HCT116 (cell line): ENCODE measurements at places on chromosomes 11 and 22. TPM values are rescaled to one million over a fixed set of nuclear protein-coding genes. Genes with fewer than 3 reads are reported as not detected.
A peak's percentile ranks its signal among the peaks of the same experiment; 100 is the strongest.

The AP2A2 gene
- 55.5 TPM for total RNA-seq

GRCh38 chr11:12064136-12064953 is 46.0 kb upstream of the MICAL2 start:
- DNase-seq, result no peak

The ARHGAP8 gene
- total RNA-seq, result 67.5 TPM

- no peak for DNase-seq
Observed at GRCh38 chr11:92505689-92506088, 281.1 kb downstream of the FAT3 start.

DNA sequence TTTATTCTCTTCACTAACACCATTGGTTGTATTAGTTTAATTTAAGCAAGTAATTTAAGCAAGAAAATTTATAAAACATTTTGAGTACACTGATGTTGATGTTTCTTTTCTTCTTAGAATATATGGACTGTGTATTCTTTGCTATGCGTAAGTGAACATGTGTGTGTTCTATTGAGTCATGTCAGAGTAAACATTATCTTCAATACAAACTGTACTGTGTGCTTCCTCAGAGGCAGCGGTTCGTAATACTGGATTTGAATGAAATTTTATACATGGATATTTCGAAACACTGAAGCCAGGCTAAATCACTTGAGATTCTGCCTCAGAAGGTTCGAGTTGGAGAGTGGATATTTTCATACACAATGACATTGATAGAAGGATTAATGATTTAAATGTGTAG is 452.6 kb downstream of the LUZP2 start:
- DNase-seq, result no peak

DNA sequence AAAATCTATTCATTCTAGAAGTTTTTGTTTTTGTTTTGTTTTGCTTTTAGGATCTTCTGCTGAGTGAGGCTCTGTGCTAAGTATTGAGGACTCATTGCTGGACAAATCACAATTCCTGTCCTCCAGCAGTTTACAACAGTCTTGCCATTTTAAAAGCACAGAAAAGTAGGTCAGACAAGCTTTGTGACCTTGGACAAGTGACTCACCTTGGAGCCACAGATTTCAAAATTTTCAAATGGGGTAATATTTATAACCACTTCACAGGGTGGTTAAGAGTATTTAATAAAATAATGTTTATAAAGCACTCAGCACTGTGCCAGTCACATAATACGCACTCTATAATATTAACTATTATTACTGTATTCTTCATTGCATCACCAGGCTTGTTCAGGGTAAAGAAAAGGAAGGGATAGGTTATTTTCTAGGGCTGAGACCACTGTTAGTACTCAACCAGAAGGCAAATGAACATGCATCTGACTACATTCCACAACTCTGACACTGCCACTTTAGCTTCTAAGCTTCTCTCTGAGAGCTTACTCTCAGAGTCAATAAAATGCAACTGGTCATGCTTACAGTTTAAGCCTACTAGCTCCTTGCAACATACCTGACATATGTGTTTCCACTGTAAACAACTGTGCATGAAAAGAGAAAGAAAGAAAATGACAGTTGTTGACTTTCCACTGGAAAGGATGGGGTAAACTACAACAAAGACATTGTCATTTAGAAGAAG is 63.2 kb upstream of the FIBIN start:
- no peak for DNase-seq

GRCh38 chr11:83156996-83157593 is at the start of gene PCF11:
TSS of gene PCF11 (plus strand) at chr11:83157131. CDS start at chr11:83157440, 309 bp downstream.
- DNase-seq, result no peak

The A4GALT gene
- total RNA-seq, result 16.0 TPM

DNA sequence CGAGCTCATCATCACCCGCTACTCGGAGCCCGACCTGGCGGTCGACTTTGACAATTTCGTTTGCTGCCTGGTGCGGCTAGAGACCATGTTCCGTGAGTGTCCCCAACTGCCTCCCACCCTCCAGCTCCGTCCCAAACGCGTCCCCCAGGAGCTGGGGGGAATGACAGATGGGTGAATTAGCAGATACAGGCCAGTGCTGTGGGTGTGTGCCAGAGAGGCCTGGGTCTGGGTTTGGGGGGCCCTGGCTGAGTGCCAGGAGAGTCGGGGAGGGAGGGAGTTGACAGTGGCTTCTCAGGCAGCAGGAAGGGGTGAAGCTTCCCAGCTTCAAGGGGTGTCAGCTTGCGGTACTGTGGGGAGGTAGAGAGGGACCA is 28.6 kb downstream of the CAPN1 start:
- DNase-seq, result no peak

DNA sequence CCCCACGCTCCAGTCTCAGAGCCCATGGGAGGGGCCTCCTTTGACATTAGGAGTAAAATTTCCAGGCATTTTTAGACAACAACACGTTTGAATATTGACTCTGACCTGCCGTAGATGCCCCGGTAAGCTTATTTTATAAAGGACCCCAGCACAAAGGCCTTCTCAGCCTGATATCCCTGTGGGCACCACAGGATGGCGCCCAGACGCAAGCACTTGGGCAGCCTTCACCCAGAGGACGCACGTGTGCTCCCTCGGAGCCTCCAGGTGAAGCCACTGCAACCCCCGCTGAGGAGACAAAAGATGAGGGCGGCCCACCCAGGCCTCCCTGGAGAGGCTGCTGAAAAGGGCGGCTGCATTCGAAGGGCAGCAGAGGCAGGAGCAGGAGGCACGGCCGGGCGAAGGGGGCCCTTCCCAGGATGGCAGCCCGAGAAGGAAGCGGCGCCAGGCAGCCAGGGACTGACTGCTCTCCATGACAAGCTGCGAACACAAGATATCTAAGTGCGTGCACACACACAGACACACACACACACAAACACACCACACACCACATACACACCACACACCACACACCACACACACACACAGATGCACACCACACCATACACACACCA is 15.2 kb upstream of the TH start:
- DNase-seq, result peak; percentile 51
